Ureter (tissue), 1 donor: ENCODE measurements at places on chromosomes 4 and X. TPM values are rescaled to one million over a fixed set of nuclear protein-coding genes. Genes with fewer than 3 reads are reported as not detected.

The DCAF16 gene
- total RNA-seq: 51.7 TPM

The CT47B1 gene
- total RNA-seq: not detected

- no peak for DNase-seq
Measured at GRCh38 chrX:1231850-1232465, 19.5 kb upstream of the CRLF2 start.

GRCh38 chr4:144590020-144590419 is 55.9 kb upstream of the HHIP start:
- DNase-seq: no peak
